ENCODE measurements at places on chromosomes 1 and 21. TPM values are rescaled to one million over a fixed set of nuclear protein-coding genes. Genes with fewer than 3 reads are reported as not detected.

Gene KIF17
- total RNA-seq: 4.7 TPM

Gene DCST1
- not detected for total RNA-seq

Gene UTS2
- total RNA-seq: not detected

Gene CRABP2
- total RNA-seq: 117 TPM

Gene CSMD2
- total RNA-seq: 9.2 TPM

Gene GBP3
- 5.4 TPM for total RNA-seq

Gene OR10K1
- total RNA-seq: not detected

Gene CLCA4
- total RNA-seq: not detected

Gene SLC9C2
- total RNA-seq: not detected

All from camera-type eye (tissue), 1 donor.